ENCODE measurements at places on chromosomes 2 and 18. TPM values are rescaled to one million over a fixed set of nuclear protein-coding genes. Genes with fewer than 3 reads are reported as not detected.

GRCh38 chr18:6836331-6836730 lies 106.8 kb downstream of the ARHGAP28 start:
- DNase-seq = no peak

Gene FTCDNL1
- total RNA-seq = 2.1 TPM

Gene CAPN14
- 0.47 TPM for total RNA-seq

DNA sequence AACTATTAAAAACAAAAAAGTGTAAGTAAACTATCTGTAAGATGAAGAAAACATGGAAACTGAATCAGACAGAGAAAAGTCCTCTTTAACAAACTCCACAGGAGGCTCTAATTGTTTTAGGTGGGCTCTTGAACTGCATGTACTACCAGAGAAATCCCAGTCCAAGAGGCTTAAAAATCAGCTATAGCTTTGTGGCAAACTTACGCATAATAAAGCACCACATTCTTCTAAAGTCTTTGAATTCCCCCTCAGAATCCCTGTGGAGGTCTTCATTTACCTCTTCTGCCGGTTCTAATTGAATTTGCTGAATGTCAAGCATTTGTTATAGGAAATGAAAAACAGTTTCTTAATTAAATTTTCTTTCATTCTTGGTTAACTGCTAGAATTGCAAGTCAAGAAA lies 40.8 kb downstream of the CHN1 start:
- no peak for DNase-seq

Gene COBLL1
- 110 TPM for total RNA-seq

DNA sequence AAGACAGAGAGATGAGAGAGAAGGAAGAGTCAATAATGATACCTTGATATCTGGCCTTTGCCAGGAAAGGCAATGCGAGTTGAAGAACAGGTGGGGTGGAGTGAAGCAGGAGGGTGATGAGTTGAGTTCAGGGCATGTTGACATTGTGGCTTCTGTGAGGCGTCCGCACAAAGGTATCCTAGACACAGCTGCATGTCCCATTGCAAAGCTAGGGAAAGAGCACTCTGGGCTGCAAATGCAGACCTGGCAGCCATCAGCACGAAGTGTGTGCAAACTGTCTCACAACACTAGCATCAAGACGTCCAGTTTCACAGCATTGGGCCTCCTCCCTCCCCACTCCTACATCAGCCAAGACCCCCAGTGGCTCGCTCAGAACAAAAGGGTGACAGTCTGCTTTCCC lies 36.1 kb downstream of the TEX51 start:
- no peak for DNase-seq

DNA sequence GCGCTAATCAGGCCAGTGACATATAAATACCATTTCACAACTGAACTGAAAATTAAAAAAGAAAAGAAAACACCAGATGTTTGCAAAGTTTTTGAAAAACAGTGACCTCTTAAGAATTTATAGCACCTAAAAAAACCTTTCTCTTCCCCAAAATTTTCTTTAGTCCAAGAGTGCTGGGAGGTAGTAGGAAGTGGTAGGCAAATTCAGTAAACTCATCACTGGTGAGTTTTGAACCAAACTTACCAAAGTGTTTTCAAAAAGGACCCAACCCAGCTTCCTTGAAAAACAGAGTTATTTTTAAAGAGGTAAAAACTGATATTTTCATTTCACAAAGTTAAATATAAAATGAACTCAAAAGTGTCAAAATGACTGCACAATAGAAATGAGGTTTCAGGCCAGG lies 90.4 kb downstream of the TMEM247 start:
- no peak for DNase-seq

Gene PER2
- 11.7 TPM for total RNA-seq

- DNase-seq = peak; percentile 97
Measured at GRCh38 chr2:10448576-10449485, 704 bp upstream of the ODC1 start.

GRCh38 chr2:19787134-19787533 lies 114.6 kb downstream of the TTC32 start:
- DNase-seq = no peak

Gene AQP12B
- total RNA-seq = not detected

DNA sequence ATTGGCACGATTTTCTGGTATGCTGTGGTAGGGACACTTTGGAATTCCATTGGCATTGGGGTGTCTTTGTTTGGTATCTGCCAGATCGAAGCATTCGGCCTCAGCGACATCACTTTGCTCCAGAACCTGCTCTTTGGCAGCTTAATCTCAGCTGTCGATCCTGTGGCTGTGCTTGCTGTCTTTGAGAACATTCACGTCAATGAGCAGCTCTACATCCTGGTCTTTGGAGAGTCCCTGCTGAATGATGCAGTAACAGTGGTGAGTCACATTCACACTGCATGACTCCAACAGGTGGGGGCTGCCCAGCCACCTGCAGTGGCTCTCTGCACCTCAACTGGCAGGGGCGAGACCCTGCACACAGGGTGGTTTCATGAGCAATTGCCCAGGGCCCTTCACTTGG lies 38.4 kb downstream of the SLC9A2 start:
- DNase-seq = no peak

Gene SERPINB4
- total RNA-seq = not detected

Gene VWC2L
- total RNA-seq = not detected

GRCh38 chr2:121342751-121343150 lies 57.7 kb upstream of the TFCP2L1 start:
- no peak for DNase-seq

- no peak for DNase-seq
Measured at GRCh38 chr2:113888641-113889470, 1.0 kb upstream of the ACTR3 start.

- DNase-seq = no peak
Measured at GRCh38 chr2:83196225-83196624, 1262.9 kb downstream of the SUCLG1 start.

DNA sequence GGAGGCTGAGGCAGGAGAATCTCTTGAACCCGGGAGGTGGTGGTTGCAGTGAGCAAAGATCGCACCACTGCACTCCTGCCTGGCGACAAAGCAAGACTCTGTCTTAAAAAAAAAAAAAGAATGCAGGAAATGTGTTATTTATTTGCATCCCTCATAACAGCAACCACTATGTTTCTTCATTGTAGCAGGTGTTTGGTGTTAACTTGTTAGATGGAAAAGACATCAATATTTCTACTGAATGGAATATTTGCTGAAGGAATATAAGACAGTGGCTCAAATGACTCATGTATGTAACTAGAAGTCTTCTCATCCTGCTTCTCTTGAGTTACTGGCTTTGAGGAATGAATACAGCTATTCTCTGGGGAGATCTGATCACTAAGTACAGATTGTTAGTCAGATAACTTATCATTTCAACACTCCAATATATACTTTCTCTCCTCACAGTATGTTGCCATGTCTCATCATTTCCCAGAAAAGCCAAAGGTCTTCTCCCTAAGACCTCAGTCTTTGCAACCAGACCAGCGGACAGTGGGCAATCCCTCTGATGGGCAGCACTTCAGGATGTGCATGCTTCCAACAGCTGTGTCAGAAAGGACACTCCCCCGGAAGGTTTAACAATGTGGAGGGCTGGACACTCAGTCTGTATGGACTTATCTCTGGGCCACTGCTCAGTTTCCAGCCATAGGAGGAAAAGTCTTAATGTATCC lies 104.4 kb upstream of the STK17B start:
- DNase-seq = no peak

GRCh38 chr2:505941-506340 lies 171.3 kb downstream of the TMEM18 start:
- DNase-seq = no peak

Gene ACYP2
- 11.4 TPM for total RNA-seq

Gene CERS6
- 67.4 TPM for total RNA-seq

DNA sequence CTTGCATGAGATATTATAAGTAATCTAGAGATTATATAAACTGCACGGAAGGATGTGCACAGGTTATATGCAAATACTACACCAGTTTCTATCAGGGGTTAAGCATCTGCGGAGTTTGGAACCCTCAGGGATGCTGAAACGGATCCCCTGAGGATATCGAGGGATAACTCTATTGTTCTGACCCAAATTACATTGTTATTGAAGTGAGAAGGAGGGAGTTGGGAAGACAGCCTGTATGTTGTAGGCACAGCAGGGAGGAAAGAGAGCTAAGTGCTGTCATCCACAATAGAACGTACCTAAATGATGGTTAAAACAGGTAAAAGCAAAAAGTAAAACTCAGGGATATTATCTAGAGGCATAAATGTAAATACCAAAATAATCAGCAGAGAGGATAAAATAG lies 44.6 kb upstream of the SMAD2 start:
- DNase-seq = no peak

GRCh38 chr2:216083464-216084281 lies 2.0 kb downstream of the TMEM169 start:
- no peak for DNase-seq

Gene USP14
- 57.1 TPM for total RNA-seq

DNA sequence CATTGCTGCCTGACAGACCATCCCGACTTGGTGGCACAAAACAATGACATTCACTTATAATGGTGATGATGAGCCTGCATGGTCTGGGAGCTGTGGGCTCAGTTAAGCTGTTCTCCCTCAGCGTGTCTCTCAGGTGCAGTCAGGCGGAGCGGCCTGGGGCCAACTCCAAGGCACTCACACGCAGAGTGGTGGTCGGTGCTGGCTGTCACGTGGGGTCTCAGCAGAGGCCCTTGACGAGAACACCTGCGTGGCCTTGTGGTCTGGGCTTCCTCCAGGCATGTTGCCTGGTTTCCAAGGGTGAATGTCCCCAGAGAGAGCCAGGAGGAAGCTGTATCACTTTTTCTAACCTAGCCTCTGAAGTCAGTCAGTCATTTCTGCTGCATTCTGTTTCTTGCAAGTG lies 29.8 kb downstream of the ARMC9 start:
- DNase-seq = no peak

GRCh38 chr2:21535826-21536225 lies 412.1 kb downstream of the TDRD15 start:
- no peak for DNase-seq

Gene FIGN
- 11.5 TPM for total RNA-seq

Gene CRYGD
- not detected for total RNA-seq

Gene CRYGC
- total RNA-seq = not detected

DNA sequence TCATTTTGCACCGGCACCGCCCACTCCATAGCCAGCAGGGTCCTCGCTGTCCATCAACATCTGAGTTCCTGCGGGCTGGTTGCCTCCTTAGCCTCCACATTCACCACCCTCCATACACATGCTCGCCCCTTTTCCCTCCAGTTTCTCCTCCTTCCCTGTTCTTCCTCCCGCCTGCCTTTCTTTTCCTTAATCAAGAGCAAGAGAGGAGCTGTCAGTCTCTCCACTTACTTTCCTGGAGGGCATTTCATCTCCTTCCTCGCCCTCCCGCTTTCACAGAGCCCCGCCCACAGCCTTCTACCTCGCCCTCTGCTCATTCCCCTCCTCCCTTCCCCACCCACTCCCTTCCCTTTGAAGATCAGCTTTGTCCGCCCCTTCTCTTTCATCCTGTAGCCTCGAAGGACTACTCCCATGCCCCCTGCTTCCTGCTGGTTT lies 13.8 kb upstream of the ZBTB7C start:
- DNase-seq = no peak

Gene OSBPL6
- 3.1 TPM for total RNA-seq

Gene RTP5
- total RNA-seq = not detected

Gene PSMA8
- total RNA-seq = not detected

DNA sequence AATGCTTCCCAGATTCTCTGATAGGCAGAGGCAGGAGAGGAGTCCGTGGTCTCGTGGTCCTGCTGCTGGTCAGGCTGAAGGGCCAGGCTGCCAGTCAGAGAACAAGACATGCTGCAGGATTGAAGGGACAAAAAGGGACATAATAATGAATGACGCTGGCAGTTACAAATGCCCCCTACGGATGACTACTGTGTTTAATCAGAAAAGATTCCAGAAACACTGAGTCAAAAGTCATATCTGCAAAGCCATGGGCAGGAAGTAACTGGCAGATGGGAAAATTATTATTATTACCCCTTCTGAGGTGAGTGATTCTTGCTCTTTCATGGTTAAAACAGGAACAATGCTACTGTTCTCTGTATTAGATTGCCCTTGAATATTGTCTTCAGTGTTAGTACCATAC lies 19.0 kb downstream of the LCT start:
- no peak for DNase-seq

- no peak for DNase-seq
Measured at GRCh38 chr2:68290901-68291300, 28.8 kb downstream of the CNRIP1 start.

Gene SCN7A
- total RNA-seq = 2.2 TPM

Gene LAMA1
- 99.8 TPM for total RNA-seq

Gene TFCP2L1
- 0.16 TPM for total RNA-seq

DNA sequence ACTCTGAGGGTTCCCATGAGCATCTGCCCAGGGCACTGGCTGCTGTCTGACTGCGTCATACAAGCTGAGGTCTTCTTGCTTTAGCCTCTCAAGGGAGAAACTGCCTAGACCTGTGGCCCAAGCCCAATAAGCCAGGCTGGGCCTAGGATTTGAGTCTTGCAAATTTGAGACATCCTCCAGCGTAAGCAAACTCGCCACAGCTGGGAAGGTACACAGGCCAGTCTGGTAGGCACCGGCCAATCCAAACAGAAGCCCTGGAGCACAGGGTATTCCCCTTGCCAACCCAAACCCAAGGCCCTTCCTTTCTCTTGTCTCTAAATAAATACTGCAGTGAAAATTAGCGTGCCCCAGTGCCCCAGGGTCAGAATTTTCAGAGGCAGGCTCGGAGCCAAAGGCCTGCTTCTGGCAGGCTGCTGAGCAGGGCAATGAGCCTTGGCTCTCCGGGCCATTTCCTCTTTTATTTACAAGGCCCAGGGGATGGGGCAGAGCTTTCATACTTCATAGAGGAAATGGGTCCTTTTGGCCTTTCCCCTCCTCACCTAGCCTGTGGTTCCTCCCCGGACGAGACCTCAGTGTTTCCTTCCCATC lies 33.3 kb downstream of the POLR1A start:
- no peak for DNase-seq

Gene CNDP1
- 0.75 TPM for total RNA-seq

Gene RASGRP3
- total RNA-seq = 0.58 TPM

GRCh38 chr2:210169516-210170195 lies 1.6 kb downstream of the KANSL1L start:
- DNase-seq = no peak

DNA sequence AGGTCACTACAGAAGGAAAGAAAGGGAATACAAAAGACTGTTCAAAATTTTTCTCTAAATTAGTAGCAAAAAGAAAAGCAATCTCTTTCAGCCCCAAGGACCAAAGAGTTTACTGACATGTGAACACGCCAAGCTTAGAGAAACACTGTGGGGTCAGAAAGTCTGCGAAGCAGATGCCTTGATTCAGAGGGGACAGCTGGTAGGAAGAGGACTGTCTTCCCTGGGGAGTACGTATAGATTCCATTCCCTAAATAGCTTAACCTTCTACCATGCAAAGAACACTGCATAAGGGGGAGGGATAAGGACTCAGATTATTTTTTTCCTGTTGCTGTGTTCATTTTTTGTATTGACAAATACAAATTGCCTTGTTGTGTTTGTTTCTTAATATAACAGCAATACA lies 96.1 kb downstream of the IRS1 start:
- no peak for DNase-seq

GRCh38 chr18:75612456-75612855 lies 185.0 kb upstream of the SMIM21 start:
- DNase-seq = no peak

- no peak for DNase-seq
Measured at GRCh38 chr18:30044496-30044895, 998.0 kb downstream of the DSC3 start.

- no peak for DNase-seq
Measured at GRCh38 chr2:34815052-34815741, 1216.1 kb upstream of the FAM98A start.

Data from mesothelial cell of epicardium (in vitro differentiated cells).